Karpas-422 (cell line): ENCODE measurements at places on chromosomes 5 and 9. TPM values are rescaled to one million over a fixed set of nuclear protein-coding genes. Genes with fewer than 3 reads are reported as not detected.

Gene HRCT1
- total RNA-seq: not detected in 2 replicates

Gene INSL4
- total RNA-seq: not detected in 2 replicates

Gene SPATA24
- total RNA-seq: 4.6 and 7.7 TPM in 2 replicates

GRCh38 chr5:78783434-78784130 lies 135.0 kb upstream of the LHFPL2 start:
- H3K4me3 ChIP-seq: no peak overlapping the region
- H3K27ac ChIP-seq: no peak overlapping the region
- H3K4me1 ChIP-seq: no peaks in the 10 kb centered on the region
- no peak for DNase-seq
- no peaks in the 10 kb centered on the region for H3K27me3 ChIP-seq
- no peaks in the 10 kb centered on the region for H3K36me3 ChIP-seq

DNA sequence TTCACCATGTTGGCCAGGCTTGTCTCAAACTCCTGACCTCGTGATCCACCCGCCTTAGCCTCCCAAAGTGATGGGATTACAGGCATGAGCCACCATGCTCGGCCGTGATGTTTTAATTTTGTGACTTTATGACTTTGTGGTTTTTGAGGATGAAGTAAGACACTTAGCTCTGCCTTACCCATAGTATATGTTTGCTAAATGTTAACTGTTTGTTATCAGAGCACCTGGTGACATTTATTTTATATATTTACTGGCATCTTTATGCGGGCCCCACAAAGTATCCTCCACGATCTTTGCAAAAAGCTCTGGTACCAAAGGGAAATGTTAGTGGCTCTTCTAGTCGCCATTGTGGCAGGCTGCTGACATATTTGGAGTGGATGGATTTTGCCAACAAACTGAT lies 6.7 kb downstream of the SLC23A1 start:
- DNase-seq: no peak
- H3K4me1 ChIP-seq: no peaks in the 10 kb centered on the region
- H3K4me3 ChIP-seq: no peak overlapping the region
- 0 out of 2 replicates have a peak, but pooled peaks cover 4% of the 10 kb centered on the region for H3K36me3 ChIP-seq

DNA sequence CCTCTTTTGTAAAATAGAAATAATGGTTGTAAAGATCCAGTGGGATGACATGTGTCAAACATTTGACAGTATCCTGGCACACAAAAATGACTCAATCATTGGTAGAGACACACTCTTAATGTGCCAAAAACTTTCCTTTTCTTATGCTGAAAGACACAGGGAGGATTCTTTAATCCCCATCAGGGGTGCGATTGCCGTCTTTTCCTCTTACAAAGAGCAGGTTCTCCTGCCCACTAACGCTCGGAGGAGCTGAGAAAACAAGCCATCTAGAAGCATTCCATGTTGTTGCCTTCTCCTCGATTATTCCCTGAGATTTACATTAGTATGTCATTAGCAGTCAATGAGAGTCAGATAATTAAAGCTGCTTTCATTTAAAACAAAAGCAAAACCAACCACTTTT lies 342.6 kb upstream of the CCNH start:
- no peaks in the 10 kb centered on the region for H3K27me3 ChIP-seq
- no peaks in the 10 kb centered on the region for H3K4me1 ChIP-seq
- DNase-seq: no peak
- H3K36me3 ChIP-seq: no peaks in the 10 kb centered on the region
- no peak overlapping the region for H3K4me3 ChIP-seq

GRCh38 chr5:113474100-113474728 lies 14.0 kb downstream of the MCC start:
- H3K27me3 ChIP-seq: no peaks in the 10 kb centered on the region
- no peaks in the 10 kb centered on the region for H3K4me1 ChIP-seq
- no peak for DNase-seq
- no peak overlapping the region for H3K4me3 ChIP-seq
- no peak overlapping the region for H3K27ac ChIP-seq
